ENCODE measurements at places on chromosomes 12 and 14.

- no peak for DNase-seq
Observed at GRCh38 chr14:72680853-72681640, 212.9 kb downstream of the DPF3 start.

DNA sequence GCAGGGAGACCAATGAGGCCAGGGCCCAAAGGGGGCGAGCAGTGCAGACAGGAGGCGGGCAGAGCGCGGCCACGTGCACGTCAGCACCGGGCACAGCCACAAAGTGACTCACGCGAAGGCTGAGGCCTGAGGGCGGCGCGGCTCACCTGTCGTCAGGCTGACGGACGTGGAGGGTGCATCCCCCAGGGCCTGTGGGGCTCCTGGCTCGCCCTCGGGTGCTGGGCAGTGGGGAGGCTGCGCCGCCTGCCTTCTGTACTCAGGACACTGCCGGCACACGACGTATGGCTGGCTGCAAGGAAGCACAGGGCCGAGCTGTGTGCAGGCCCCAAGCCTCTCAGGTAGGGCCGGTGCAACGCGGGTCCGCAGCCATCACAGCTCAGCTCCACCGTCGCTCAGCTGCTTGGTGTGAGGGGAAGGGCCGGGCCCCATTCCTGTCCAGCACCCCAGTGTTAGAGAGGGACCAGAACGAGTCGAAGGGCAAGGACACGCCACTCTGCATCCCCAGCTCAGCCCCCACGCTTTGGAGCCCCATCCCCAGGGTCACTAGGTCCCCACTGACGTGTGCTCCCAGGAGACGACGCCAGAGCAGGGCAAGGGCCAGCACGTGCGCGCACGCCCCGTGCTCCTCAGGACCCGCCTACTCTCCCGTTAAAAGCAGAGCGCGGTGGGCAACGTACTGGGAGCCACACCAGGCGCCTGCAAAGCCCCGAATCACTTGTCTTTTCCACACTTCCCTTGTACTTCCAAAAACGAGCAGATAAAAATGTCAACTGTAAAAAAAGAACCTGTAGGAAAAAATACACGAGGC is 24.8 kb upstream of the GOLGA3 start:
- no peak for DNase-seq

GRCh38 chr12:91926848-91927247 is 218.8 kb downstream of the BTG1 start:
- no peak for DNase-seq

DNA sequence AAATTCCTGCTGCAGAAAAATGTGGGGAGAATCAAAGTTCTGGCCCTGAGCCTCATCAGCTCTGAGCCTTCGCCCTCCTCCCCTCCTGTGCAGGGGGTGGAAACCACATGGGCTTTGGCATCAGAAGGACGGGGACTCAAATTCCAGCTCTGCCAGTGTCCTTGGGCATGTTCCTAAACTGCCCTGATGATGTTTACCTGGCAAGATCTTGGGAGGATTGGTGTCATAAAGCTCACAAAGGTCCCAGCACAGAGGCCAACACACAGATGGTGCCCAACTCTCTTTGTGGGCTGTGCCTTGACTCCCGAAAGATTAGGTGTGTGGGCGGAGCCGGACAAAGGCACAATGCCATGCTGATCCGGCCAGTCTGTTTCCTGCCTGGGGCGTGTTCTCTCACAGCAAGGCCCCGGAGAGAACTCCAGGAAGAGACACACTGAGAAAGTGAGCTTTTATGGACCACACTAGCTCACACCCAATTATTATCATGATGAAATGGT is 20.5 kb upstream of the CLMN start:
- DNase-seq, result no peak

- DNase-seq, result no peak
Observed at GRCh38 chr14:104559804-104560585, 19.6 kb upstream of the C14orf180 start.

DNA sequence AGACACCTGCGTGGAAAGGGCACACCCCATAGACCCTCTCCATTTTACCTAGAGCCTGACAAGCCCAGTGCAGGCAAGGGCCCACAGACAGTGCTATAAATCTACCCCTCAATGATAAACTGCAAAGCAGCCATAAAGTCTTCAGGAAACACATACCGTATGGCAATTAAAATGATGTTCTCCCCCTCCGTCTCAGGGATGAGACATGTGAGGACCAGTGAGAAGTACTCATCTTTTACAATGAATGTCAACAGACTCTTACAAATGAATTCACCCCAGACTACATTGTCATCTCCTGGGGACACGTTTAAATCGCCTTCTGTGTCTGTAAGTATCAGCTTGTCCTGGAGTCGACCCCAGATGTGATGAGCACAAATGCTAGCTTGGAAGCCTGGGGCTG is 362.7 kb downstream of the ADGRD1 start:
- no peak for DNase-seq

- DNase-seq, result no peak
Observed at GRCh38 chr12:47276253-47276620, 196.5 kb upstream of the AMIGO2 start.
